ENCODE measurements at places on chromosomes 6 and 20.

DNA sequence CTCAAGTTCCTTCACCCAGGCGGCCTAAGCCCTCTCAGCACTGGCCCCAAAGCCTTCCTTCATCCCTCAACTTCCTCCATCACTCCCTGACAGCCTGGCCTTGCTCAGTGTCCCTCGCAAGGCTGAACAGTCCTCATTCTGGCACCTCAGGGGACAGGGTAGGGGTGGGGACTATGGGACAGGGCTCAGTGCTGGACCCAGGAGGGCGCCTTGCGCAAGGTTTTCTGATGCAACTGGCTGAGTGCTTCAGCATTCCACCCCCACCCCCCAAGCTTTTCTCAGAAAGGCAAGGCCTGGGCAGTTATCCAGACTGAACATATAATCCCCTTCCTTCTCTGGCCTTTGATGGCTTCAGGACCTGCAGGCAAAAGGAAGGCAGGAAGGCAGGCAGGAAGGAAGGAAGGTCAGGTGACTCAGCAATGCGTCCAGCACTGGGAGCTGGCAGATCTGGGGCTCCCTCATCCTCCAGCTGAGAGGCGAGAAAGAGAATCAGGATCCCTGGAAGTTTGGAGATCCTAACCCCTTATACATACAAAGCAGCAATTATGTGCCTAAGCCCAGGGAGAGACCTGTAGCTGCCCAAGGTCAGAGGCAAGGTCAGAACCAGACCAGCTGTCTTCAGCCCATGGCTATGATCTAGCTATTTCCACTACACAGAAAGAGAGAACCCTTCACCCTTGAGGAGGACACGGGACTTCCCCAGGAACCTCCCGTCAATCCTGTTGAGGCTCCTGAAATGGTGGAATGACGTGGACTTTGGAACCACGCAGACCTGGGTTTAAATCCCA, 8.6 kb upstream of the TRIB3 start:
- DNase-seq: no peak

GRCh38 chr6:1621070-1621701, 11.5 kb downstream of the FOXC1 start:
- no peak for DNase-seq

GRCh38 chr6:134063121-134063965, 10.9 kb upstream of the SLC2A12 start:
- DNase-seq: no peak

- no peak for DNase-seq
These were observed 145.8 kb downstream of the PLCB4 start for GRCh38 chr20:9214685-9215084.

GRCh38 chr6:81450180-81450579, 302.3 kb downstream of the TENT5A start:
- DNase-seq: no peak
